ENCODE measurements at places on chromosomes 4 and X.

- DNase-seq: no peak
Observed at GRCh38 chr4:67918428-67918827, 34.6 kb upstream of the TMPRSS11D start.

DNA sequence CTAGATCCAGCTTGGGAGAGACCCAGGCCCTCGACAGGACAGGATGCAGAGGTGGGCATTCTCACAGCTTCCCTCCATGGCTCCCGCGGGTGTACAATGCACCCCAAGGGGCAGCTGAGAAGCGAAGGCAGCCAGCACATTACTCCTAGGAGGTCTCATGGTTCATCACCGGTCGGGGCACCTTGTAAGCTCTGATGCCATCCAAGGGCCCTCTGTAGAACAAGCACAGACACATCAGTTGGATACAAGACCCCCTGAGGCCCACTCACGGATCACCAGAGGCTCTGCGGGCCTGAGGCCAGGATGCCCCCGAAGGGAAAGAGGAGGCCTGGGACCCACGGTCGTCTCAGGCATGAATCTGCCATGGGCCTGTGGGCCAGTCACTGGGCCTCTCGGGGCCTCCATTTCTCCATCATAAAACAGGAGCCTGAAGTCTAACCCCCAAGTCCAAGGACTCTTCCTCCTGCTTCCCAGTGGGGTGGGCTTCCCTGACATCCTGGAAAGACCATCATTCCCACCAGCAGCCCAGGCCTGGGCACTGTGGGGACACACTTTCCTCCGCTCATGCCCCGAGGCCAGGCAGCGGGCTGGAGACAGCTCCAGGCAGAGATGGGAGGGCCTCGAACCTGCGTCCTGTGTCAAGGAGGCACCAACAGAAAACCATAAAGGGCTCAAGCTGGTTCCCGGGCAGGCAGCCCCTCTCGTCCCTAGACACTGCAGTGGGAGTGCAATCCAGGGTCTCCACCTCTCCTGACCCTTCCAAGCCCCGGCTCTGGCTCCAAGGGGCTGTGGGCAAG, 20.1 kb downstream of the HMX1 start:
- DNase-seq: no peak

DNA sequence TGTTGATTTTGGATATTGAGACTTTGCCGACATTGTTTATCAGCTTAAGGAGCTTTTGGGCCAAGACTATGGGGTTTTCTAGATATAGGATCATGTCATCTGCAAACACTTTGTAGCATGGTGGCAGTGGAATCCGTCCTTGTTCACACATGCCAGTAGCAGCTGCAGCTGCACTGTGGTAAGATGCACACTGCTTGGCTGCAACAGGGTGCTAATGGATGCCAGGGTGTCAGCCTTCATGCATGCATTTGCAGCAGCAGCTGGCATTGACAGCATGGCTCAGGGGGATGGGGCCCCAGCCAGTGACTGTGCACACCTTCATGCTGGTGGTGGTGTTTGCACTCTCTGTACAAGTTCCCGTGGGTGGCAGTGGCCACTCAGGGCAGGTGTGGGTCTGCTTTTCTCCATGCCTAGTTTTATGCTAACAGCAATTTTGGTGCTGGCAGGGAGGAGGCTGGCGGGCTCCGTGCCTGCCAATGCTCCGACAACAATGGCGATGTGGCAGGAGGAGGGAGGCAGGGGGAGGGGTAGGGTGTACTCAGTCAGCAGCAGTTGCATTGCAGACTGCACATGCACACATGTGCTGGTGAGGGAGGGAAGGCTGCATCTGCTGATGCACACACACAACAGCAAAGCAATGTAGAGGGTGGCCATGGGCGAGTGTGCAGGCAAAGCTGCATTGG, 37.5 kb downstream of the BEX3 start:
- no peak for DNase-seq

- DNase-seq: no peak
Observed at GRCh38 chrX:18828832-18829404, 121.5 kb downstream of the PPEF1 start.

DNA sequence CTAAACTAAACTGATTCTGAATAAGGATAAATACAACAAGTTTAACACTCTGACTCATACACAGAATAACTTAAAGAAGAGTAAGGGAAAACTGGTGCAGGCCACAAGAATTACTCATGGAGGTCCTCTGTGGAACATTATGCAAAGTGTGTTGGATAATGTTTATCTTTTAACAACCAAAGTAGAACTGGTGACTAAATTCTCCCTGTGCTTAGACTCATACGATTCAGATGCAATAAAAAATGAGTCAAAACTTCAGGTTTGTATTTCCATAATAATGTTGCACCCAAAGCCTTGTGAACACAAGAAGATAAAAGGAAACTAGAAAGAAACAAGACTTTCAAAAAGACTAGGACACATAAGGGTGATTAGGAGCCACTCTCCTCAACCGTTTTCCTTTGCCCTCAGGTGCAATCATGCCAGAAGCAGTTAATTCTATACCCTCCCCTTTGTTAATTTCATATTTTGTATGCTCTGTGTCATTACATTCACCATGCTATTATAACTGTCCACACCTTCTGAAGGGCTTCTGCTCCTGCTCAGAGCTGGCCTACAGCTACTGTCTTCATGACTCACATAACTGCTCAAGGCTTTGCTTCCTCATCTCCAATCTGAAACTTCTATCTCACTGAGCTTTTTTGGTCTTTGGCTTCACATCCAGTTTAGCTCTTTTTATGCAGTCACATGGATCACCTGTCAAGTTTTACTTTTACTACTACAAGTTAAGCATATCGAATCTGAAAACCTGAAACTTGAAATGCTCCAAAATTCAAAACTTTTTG, 60.2 kb downstream of the KCNIP4 start:
- DNase-seq: peak; percentile 86

DNA sequence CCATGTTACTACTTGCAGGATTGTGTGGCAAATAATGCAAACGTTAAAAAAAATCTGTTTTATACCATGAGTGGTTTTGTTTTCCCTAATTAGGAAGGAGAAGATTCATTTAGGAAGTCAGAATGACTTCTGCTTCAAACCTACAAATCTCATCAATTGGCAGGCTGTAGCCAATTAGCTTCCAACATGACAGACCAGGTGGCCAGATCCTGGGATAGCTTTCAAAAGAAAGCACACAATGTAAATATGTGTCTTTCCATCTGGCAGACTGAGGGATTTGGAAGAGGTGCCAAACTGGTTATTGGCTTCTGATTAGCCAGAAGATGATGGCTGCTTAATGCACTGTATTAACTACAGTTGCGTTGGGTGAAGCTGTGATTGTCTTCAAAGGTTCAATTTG, 432.8 kb downstream of the ANKRD50 start:
- DNase-seq: no peak

DNA sequence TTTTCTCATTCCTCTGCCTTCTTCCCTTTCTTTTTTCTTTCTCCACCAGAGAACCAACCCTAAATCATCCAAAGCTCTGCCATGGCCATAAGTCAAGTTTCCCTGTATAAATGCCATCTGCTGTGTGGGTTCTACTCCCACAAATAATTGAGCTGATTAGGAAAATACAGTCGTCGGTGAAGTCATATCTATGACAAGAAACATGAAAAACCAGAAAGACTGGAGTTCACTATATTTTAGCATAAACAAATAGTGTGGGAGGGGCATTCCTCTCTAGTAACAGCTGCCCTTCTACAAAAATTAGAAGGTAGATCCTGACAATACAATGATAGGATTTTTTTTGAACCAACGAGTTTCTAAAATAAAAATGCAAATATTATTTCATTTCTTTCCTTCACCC, 48.8 kb downstream of the SPOCK3 start:
- no peak for DNase-seq

DNA sequence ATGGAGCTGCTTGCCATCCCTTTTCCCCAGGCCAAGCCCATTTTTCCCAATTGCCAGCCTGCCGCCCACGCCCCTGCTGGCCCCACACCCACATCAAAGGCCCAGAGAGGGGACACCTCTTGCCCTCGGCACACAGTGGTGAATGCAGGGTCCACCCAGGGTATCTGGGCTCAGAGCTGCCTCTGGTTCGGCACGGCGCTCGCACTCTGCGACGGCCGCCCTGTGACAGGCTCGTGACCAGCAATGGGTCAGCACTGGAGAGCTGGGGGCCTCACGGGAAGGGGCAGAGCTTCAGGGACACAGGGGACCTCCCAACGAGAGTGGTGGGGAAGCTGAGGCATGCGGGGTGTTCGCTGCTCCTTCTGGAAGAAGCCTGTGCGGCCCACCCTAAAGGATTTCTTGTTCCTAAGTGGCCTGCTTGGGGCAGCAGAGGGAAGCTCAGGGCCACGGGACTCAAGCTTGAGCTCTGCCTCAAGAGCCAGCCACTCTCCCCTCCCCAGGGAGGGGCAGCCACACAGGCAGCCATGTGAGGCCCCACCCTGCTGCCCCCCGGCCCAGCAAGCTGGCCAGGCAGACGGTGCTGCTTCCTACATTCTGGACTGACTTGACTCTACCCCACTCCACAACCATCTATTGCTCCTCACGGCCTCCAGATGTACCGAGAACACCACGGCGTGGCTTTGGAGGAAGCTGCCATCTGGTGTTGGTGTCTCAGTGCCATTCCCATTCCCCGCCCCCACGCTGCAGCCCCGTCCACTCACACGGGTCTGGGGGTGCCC, 73.7 kb downstream of the ABLIM2 start:
- DNase-seq: no peak

DNA sequence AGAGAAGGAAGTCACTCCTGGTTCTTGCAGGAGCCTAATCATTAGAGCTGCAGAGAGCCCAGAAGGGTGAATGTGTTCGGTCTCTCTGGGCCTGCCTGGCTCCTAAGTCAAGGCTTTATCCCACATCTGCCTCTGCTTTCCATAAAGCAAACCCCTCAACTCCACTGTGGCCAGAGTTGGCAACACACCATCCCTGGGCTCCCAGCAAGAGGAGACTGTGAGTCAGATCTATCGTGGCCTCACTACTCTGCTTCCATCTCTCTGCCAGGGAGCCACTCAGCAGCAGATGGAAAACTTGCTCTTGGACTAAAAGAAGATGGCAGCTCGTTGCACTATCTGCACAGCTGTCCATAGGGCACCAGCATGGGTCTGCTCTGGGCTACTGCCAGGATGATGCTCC, 348.2 kb downstream of the FBXW7 start:
- peak; percentile 65 for DNase-seq

- DNase-seq: no peak
Observed at GRCh38 chr4:98710831-98711230, 52.4 kb upstream of the TSPAN5 start.

DNA sequence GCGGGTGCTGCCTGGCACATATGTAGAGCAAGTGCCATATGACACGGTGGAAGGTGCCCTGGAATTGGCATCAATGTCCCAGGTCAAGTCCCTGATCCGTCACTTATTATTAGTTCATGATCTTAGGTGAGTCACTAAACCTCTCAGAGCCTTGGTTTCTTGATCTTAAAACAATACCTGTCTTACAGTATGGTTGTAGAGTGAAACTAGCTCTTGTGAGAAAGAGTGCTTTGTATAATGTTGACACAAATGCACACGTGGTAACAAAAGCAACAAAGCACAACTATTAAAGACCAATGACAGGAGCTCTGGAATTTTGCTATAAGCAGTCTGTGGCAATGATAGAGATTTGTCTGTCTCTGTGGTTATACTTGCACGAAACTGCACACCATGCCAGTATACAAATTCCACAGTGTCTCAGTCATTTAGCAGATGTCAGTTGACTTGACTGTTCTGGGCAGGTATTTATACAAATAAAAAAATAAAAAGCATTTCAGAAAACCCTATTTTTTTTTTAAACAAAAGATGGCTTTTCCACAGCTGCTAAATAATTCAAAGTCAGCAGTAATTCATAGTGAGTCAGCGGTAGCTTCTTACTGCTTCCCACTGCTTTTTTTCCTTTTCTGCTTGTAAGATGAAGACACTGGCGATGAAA, 19.7 kb upstream of the ACSL1 start:
- DNase-seq: peak; percentile 25

All from fibroblast of the aortic adventitia (primary cell).